CD4-positive, alpha-beta memory T cell (primary cell): ENCODE measurements at places on chromosomes 1 and 21. TPM values are rescaled to one million over a fixed set of nuclear protein-coding genes. Genes with fewer than 3 reads are reported as not detected.

AMIGO1 gene
- 6.4 TPM for polyA plus RNA-seq

LEFTY1 gene
- not detected for polyA plus RNA-seq

PTGER3 gene
- polyA plus RNA-seq, result not detected

OR2W3 gene
- polyA plus RNA-seq, result not detected

LRRIQ3 gene
- polyA plus RNA-seq, result 3.3 TPM

PDC gene
- not detected for polyA plus RNA-seq

KIAA1614 gene
- polyA plus RNA-seq, result not detected

GJC2 gene
- polyA plus RNA-seq, result not detected

- H3K4me1 ChIP-seq, result no peaks in the 10 kb centered on the region
- H3K27me3 ChIP-seq, result no peaks in the 10 kb centered on the region
- H3K36me3 ChIP-seq, result no peaks in the 10 kb centered on the region
- DNase-seq, result no peak
- H3K4me3 ChIP-seq, result no peak overlapping the region
- no peak overlapping the region for H3K27ac ChIP-seq
These were observed 895.6 kb downstream of the TTLL7 start for GRCh38 chr1:83103341-83103740.

GRCh38 chr1:235557495-235557894, 53.2 kb upstream of the B3GALNT2 start:
- no peak overlapping the region for H3K4me3 ChIP-seq
- no peaks in the 10 kb centered on the region for H3K4me1 ChIP-seq
- no peak for DNase-seq
- H3K36me3 ChIP-seq, result no peaks in the 10 kb centered on the region
- no peaks in the 10 kb centered on the region for H3K27me3 ChIP-seq

GRCh38 chr1:172405912-172406311, 14.6 kb upstream of the C1orf105 start:
- H3K36me3 ChIP-seq, result no peaks in the 10 kb centered on the region
- DNase-seq, result no peak
- no peak overlapping the region for H3K4me3 ChIP-seq
- no peaks in the 10 kb centered on the region for H3K27me3 ChIP-seq
- H3K4me1 ChIP-seq, result no peaks in the 10 kb centered on the region

DNA sequence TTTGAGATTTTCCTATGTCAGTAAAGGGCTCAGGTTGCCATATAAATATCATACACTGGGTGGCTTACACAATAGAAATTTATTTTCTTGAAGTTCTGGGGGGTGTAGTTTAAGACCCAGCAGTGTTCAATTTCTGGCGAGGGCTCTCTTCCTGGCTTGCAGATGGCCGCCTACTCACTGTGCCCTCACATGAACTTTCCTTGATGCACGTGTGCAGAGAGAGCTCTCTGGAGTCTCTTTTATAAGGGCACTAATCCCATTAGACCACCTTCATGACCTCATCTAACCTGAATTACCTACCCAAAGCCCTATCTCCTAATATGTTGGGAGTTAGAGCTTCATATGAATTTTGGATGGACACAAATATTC, 21.1 kb downstream of the TMEM51 start:
- no peaks in the 10 kb centered on the region for H3K27me3 ChIP-seq
- H3K27ac ChIP-seq, result no peak overlapping the region
- H3K4me1 ChIP-seq, result peaks cover 6% of the 10 kb centered on the region
- H3K4me3 ChIP-seq, result no peak overlapping the region
- H3K36me3 ChIP-seq, result no peaks in the 10 kb centered on the region

GRCh38 chr1:37631036-37631435, 3.7 kb downstream of the RSPO1 start:
- H3K4me3 ChIP-seq, result no peak overlapping the region
- H3K27ac ChIP-seq, result no peak overlapping the region
- no peak for DNase-seq
- H3K27me3 ChIP-seq, result peaks cover 63% of the 10 kb centered on the region
- H3K36me3 ChIP-seq, result no peaks in the 10 kb centered on the region

DNA sequence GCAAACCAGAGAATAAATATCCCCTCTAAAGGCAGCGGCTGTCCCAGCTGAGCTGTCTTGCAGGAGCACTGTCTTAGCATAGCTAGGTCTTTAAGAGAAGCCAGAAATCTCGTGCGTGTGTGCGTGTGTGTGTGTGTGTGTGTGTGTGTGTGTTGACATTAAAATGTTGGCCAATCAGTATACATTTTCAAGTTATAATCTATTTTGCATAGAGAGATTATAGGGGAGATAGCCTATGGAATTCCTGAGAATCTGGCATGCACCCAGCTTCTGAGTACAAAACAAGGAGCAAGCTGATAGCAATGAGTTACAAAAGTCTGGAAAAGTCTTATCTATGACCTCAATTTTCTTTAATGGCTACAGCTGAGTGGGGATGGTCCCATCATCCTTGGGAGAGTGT, 17.7 kb downstream of the METTL13 start:
- DNase-seq, result no peak
- H3K27ac ChIP-seq, result no peak overlapping the region
- no peak overlapping the region for H3K4me3 ChIP-seq
- H3K4me1 ChIP-seq, result no peaks in the 10 kb centered on the region
- peaks cover 29% of the 10 kb centered on the region for H3K36me3 ChIP-seq
